ENCODE measurements at places on chromosomes 11 and 22.

- DNase-seq, result no peak
Observed at GRCh38 chr11:116813781-116814471, 9.2 kb downstream of the APOA4 start.

GRCh38 chr11:35151683-35152280, 12.8 kb downstream of the CD44 start:
- no peak for DNase-seq

DNA sequence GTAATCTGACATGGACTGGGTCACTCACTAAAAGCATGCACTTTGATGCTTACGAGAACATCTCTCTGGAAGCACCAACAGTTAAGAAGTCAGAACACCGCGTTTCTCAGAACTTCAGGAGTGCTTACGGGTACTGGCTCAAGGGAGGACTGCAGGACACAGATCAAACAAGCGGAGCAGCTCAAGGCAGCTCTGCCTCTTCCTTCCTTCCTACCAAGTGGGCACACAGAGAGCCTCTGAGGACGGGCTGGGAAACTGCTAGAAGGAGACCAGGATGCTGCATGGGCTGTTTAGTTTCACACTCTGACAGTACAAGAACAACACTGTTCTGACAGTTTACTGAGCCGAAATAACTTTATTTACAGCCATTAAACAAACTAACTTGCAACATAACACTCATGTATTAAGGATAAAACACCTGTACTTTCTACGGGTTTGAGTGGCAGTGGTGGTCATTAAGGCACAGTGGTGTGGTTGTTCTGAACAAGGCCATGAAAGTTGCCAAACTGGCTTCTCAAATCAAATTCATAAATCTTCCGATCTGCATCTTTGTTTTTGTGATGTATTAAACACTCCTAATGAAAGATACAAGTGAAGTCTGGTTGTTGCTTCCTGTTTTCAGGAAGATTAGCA, 37.5 kb downstream of the ARFGAP3 start:
- no peak for DNase-seq

DNA sequence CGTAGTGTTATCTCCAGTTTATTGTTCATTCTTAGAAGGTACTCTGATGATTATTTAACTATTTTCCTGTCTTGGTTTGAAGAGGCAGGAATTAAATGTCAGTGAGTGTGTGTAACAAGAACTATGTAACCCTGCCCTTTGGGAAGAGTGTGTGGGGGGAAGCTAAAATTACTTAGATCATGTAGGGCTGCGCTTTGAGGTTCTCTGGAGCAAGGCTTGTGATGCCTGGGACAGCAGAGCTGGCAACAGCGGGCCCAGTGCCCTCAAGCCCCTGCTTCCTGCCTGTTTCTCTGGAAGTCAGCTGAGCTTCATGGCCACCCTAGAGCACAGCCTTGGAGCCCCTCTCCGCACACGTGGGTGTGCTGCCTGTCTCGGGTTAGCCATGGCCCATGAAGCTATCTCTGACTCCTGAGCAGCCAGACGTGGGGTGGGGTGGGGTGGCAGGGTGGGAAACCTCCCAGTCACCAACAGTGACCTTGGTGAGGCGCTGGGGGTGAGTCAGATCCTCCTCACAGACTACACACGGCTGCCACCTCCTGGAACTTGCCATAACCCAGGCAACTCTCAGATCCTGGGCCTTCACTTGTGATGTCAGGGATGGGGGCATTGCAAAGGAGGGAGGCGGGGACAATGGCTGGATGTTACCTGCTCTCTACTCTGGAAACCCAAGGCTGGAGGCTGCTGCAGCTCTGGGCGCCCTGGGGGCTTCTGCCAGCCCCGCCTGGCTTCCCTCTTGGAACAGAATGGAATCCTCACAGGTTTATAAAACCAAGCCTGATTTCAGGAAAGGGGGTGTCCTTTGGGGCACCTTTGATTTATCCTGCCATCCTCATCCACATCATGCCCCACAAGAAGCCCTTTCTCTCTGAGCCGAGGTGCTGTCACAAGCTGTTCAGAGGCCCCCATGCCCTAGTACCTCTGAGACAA, 88.6 kb downstream of the SNX19 start:
- no peak for DNase-seq

GRCh38 chr11:109033627-109034338, 368.9 kb downstream of the DDX10 start:
- no peak for DNase-seq

DNA sequence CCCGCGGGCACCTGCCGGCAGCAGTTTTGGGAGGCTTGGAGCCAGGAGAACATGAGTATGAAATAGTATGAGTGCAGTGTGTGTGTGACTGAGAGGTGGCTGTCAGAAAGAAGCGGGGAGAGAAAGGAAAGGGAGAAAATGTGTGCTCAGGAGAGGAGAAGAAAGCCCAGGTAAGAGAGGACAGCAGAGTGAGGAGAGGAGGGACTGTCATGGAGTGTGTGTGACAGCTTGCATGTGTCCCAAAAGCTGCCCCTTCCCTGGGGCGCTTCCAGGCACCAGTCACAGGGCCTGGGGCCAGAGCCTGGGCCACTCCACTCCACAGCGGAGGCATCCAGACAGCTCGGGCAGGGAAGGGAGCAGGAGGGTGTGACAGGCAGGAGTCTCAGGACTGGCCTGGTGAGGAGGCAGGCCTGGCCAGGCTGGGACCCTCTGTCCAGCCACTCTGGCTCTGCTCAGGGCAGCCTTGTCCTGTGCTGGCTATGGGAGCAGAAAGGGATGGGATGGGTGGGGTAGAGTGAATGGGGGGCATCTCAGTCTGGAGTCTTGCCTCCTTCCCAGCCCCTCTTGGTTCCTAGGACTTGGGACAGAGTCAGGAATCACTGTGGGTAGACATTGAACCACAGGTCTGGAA, 949 bp downstream of the MMP11 start:
- DNase-seq, result no peak

GRCh38 chr11:17410606-17411379, 22.3 kb upstream of the KCNJ11 start:
- no peak for DNase-seq

DNA sequence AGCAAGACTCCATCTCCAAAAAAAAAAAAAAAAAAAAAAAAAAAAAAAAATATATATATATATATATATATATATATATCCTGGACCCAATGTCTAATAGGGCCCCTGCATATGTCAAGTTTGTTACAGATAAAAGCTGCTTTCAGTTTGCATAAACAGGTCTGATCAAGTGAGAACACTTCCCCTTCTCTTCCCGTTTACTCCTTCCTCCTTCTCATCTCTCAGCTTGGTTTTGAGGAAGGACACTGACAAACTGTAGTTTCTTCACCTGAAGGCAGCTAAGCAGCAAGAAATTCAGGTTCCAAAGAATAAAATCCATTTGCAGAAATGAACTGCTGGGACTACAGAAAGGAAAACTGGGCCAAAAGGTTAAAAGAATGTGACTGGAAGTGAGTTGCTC, 11.7 kb downstream of the THOC5 start:
- no peak for DNase-seq

GRCh38 chr11:130402570-130402969, 25.8 kb downstream of the ADAMTS8 start:
- DNase-seq, result no peak

DNA sequence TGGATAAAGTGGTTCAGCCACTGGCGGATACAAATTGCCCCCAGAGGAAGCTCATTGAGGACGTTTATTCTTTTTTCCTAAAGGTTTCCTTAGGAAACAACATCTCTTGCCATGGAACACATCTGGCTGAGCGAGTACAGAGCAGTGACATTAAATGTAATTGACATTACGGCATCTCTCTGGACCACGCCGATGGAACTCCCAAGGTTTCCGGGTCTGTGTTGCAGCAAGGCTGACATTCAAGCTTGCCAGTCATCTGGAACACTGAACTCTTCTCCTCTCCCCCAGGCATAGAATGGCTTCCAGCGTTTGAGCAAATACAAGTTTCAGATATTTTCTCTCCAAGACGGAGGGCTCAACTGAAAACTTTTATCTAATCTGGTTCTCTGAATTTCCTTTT, 42.1 kb downstream of the CLMP start:
- no peak for DNase-seq

DNA sequence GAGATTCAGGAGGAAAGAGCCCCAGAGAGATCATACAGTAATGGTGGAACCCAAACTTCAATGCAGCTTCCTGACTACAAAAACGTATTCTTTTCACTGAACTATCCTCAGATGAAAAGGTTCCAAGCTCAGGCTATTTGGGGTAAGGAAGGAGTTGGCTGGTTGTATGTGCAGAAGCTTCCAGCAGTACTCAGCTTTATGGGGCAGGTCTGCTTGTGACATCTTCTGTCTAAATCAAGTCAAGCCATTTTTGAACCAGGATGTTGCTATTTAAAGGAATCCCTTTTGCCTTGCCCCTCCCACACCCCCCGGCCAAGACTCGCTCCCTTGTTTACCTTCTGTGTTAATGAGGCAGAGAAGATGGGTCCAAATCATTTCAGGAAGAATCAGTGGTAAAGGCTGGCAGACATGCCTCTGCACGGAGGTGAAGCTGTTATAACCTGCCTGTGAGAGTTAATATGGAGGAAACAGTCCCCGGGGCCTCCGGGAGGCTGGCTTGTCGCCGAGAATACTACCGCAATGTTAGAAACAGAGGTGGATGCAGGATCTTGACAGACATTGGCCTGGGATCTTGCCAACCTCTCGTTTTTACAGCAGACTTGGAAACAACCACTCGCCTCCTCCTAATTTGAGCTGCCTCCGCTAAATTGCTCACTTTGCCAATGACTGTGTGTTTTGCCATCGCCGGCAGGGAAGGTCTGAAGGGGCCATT, 45.4 kb downstream of the TIMP3 start:
- DNase-seq, result no peak

- DNase-seq, result no peak
Observed at GRCh38 chr11:46335890-46336562, 11.2 kb upstream of the DGKZ start.

GRCh38 chr11:31919175-31919574, 108.1 kb upstream of the PAX6 start:
- DNase-seq, result no peak

- no peak for DNase-seq
Observed at GRCh38 chr11:95365348-95365747, 134.3 kb upstream of the SESN3 start.

DNA sequence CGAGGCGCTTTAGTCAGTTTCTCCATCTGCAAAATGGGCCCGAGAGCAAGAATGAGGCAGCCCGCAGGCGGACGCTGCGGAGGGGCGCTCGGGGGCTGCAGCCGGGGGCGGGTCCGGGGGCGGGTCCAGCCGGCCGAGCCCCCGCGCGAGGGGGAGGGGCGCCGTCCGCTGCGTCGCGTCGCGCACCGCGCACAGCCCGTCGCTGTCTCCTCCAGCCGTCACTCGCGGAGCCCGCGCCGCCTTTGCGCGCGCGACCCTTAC, 282 bp downstream of the PC start:
- DNase-seq, result no peak

DNA sequence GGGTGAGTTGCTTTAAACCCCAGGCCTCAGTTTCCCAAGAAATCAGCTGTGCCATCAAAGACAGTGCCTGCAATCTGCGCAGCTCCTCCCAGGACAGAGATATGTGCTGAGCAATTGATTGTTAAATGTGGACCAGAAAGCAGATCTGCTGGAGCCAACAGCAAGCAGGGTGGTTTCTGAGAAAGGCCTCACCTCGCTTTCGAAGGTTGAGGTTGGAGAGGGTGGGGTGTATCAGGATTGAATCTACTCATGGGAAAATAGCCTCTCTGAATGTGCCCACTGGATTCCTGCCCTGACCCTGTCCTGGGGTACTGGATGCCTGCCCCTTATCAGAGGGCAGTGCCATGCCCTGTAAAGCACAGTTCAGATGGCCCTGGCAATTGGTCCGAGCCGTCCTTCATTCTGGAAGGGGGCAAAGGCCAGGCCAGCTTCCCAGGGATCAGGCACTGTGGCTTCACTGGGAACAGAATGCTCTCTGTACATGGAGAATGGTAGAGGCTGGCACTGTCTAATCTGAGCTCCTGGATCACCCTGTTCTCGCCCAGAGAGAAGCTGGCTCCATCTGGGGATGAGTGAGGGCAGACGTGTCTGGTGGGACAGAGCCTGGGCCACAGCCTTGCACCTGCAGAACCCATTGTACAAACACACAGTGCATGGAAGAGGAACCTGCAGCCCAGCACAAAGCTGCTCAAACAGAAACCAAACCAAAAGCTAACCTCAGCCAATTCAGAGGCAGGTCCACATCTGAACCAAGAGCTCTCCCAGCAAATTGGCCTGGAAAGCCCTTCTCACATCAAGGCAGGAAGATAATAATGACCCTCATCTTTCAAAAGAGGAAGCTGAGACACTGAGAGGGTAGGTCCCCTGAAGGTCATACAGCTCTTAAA, 15.2 kb downstream of the DHCR7 start:
- DNase-seq, result no peak

- no peak for DNase-seq
Observed at GRCh38 chr11:63847363-63847762, 8.5 kb downstream of the MARK2 start.

DNA sequence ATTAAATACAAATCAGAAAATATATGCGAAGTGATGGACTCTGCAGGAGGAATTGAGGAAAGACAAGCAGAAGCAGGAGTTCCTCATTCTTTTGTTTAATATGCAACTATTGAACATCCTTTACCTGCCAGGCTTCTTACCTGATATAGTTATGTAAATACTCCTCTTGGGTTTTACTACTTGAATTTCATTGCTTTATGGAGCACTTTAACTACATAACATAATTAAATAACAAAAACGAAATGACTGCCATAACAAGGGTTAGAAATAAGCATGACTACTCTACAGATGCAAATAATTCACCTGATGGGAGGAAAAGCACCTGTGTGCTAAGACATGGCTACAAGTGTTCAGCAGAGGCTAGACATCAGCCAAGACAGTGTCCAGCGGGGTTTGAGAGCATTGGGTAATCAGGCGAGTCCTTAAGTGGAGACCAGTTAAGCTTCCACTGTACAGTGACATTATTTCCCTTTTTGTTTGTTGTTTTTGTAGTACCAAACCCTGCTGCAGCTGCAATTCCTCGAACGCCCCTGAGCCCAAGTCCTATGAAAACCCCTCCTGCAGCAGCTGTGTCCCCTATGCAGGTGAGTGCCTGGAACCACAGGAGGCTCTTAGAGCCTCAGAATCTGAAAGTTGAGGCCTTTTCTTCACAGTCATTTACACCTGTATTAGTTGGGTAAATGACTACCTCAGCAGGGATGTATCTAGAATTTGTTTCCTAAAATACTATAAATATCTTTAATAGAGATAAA, 67.4 kb downstream of the SPECC1L start:
- DNase-seq, result no peak

- DNase-seq, result no peak
Observed at GRCh38 chr11:30478923-30479322, 107.2 kb downstream of the MPPED2 start.

- peak; percentile 94 for DNase-seq
Observed at GRCh38 chr11:2901854-2902783, 16.5 kb upstream of the CDKN1C start.

DNA sequence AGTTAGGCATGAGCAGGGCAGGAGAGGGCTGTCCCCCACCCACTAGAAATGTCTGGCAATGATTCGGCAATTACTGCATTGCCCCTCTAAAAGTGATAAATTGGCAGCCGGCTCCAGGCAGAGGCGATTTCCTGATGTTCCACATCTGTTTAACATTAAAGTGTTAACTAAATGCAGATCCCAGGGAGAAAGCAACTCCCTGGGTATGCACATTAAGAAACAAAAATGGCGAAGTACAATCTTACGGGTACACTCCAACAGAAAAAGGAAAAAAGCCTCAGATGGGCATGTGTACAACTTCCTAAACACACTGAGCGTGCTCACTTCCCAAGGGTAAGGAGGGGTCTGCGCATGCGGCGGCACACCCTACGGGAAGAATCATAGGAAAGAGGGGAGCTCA, 314.4 kb downstream of the CASP12 start:
- DNase-seq, result no peak

GRCh38 chr22:36331912-36332622, 55.7 kb downstream of the MYH9 start:
- peak; percentile 47 for DNase-seq

GRCh38 chr22:50576070-50576469, 2.2 kb downstream of the CPT1B start:
- DNase-seq, result no peak
